Chondrocyte (in vitro differentiated cells): ENCODE measurements at places on chromosomes 11 and 22.

DNA sequence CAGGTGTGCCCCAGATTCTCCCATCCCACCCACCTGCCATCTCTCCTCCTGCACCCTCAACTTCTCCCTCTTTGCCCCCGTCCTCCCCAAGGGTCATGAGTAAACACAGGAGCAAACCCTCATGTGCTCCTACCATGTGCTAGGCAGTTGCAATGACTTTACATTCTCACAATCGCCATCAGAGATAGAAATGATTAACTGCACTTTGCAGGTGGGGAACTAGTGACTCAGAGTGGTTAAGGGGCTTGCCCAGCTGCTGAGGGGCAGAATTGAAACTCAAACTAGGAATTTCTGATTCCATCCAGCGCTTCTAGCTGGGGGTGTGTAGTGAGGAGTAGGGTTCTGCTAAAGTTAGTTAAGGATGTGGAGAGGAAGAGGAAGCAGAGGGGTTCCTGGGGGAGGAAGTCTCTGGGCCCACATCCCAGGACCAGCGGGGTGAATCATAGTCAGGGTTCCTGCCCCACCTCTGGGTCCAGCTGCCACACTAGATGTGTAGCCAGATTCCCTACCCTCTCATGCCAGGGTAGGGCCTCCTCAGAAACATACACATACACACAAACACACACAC lies 16.0 kb upstream of the PRG2 start:
- DNase-seq = no peak

- no peak for DNase-seq
Measured at GRCh38 chr11:61771195-61771894, 18.9 kb downstream of the MYRF start.

GRCh38 chr11:9565822-9566560 lies 7.5 kb upstream of the WEE1 start:
- DNase-seq = no peak

DNA sequence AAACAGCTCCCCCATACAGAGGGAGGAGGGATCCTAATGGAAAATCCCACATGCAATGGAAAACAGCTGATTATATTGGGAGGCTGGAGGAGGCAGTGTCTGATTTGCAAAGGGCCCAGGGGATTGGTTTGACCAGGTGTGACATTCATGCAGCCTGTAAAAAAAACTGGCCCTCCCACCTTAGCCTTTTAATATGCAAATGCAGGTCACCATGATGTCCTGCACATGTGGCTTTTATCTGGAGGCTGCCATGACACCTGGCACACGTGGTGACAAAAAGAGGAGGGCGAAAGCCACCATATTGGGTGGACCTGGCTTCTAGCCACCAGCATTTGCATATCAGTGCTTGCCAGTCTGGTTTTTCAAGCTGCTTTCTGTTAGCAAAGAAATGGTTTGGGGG lies 48.5 kb downstream of the ZNF280B start:
- DNase-seq = no peak
